Upper lobe of left lung (tissue), 6 donors: ENCODE measurements at places on chromosomes 1 and 21. TPM values are rescaled to one million over a fixed set of nuclear protein-coding genes. Genes with fewer than 3 reads are reported as not detected.

- H3K27ac ChIP-seq, result no peak overlapping the region
- H3K27me3 ChIP-seq, result no peaks in the 10 kb centered on the region
- H3K36me3 ChIP-seq, result no peaks in the 10 kb centered on the region
- no peak overlapping the region for H3K4me3 ChIP-seq
Observed at GRCh38 chr1:240706150-240706935, 94.4 kb upstream of the GREM2 start.

GRCh38 chr1:215605011-215605621 lies 38.0 kb downstream of the KCTD3 start:
- peaks cover 43% of the 10 kb centered on the region for H3K36me3 ChIP-seq
- H3K27ac ChIP-seq, result no peak overlapping the region
- H3K4me3 ChIP-seq, result no peak overlapping the region
- no peaks in the 10 kb centered on the region for H3K4me1 ChIP-seq

GRCh38 chr21:42455754-42456440 lies 40.1 kb downstream of the RSPH1 start:
- no peak overlapping the region for H3K27ac ChIP-seq
- no peaks in the 10 kb centered on the region for H3K4me1 ChIP-seq
- H3K4me3 ChIP-seq, result no peak overlapping the region
- no peaks in the 10 kb centered on the region for H3K36me3 ChIP-seq
- H3K27me3 ChIP-seq, result no peaks in the 10 kb centered on the region
- no peak for DNase-seq

DNA sequence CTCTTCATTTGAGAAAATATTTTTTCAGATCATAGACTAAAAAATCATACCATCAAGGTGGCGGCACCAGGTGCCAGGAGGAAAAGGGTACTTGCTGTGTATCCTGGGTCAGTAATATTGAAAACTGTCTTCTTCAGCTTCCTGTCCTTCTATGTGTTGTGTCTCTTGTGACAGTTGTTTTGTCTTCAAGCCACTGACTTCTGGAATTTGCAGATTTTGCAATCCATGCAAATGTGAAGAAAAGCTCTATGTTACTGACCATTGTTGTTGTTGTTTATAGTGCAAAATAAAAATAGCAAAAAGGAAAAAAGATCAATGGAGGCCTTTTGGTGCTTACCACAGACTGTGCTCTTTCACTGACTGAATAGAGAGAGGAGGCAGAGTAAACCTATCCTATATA lies 83.2 kb upstream of the RHOU start:
- peaks cover 19% of the 10 kb centered on the region for H3K4me1 ChIP-seq
- H3K36me3 ChIP-seq, result no peaks in the 10 kb centered on the region
- H3K27me3 ChIP-seq, result no peaks in the 10 kb centered on the region
- no peak overlapping the region for H3K27ac ChIP-seq
- H3K4me3 ChIP-seq, result no peak overlapping the region

DNA sequence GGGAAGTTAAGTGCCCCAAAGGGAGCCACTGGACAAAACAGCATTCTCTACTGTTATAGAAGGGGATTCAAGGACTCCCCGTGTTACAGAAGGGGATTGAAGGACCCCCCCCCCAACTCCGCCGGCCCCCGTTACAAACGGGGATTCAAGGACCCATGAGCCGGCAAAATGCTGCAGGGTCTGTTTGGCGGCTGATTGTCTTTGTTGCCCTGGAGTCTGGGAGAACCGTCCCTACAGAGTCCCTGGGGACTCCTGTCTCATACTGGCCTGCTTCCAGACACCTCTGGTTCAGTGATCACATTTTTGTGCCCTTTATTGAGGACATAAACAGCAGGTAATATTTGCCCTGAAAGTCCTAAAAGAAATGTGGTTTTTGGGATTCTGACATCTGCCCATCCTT lies 96.4 kb downstream of the SYF2 start:
- H3K27me3 ChIP-seq, result no peaks in the 10 kb centered on the region
- H3K36me3 ChIP-seq, result no peaks in the 10 kb centered on the region
- no peak overlapping the region for H3K4me3 ChIP-seq
- DNase-seq, result no peak
- H3K4me1 ChIP-seq, result no peaks in the 10 kb centered on the region

DNA sequence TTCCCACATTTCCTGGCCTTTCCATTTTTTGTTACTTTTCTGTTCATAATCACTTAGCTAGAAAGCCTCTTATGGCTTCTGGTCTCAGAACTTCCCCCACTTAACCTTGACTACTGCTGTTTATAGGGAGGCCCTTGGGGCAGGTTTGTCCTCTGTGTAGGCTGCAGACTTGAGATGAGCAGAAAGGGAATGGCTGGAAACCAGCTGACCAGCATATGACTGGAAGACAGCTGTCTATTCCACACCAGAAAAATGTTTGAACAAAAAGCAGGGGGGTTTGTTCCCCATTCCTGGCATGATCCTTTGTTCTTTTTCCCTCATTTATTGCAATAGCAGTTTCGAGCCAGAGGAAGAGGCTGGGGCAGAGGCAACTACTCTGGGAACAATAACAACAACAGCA lies 4.9 kb upstream of the SH3D21 start:
- H3K36me3 ChIP-seq, result peaks cover 83% of the 10 kb centered on the region
- DNase-seq, result no peak
- H3K27me3 ChIP-seq, result no peaks in the 10 kb centered on the region

DNA sequence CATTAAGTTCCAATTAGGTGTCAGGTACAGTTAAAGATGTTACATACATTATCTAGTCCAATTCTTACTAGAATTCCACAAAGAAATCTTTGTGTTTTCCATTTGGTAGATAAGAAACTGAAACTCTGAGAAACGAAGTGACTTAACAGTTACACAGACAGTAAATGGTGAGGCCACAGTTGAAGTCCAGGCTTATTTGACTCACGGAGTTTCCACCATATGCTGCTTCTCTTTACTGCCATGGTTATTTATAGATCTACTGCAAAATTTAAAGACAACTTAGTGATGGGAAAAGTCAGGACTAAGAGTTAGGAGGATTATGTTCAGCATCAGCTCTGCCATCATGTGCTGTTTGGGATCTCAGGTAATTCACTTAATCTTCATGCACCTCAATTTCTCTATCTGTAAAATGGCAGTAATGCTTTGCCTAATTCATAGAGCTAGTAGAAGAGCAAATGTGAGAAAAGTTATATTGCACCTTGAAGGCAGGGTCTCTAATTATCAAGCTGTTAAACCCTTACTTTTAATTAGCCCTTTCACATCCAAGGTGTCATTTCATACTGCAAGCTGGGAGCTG lies 26.2 kb upstream of the SAMSN1 start:
- H3K27ac ChIP-seq, result no peak overlapping the region
- H3K4me3 ChIP-seq, result no peak overlapping the region
- no peaks in the 10 kb centered on the region for H3K4me1 ChIP-seq
- no peaks in the 10 kb centered on the region for H3K36me3 ChIP-seq

GRCh38 chr1:21334214-21335087 lies 44.2 kb upstream of the ECE1 start:
- H3K27ac ChIP-seq, result peak overlapping the region; percentile 91
- peaks cover 84% of the 10 kb centered on the region for H3K4me1 ChIP-seq
- no peaks in the 10 kb centered on the region for H3K36me3 ChIP-seq
- peak; percentile 89 for DNase-seq
- H3K27me3 ChIP-seq, result no peaks in the 10 kb centered on the region

- H3K4me1 ChIP-seq, result peaks cover 7% of the 10 kb centered on the region
- no peak overlapping the region for H3K4me3 ChIP-seq
- H3K27ac ChIP-seq, result no peak overlapping the region
- DNase-seq, result no peak
Observed at GRCh38 chr1:183372586-183373230, 45.5 kb downstream of the NMNAT2 start.

DNA sequence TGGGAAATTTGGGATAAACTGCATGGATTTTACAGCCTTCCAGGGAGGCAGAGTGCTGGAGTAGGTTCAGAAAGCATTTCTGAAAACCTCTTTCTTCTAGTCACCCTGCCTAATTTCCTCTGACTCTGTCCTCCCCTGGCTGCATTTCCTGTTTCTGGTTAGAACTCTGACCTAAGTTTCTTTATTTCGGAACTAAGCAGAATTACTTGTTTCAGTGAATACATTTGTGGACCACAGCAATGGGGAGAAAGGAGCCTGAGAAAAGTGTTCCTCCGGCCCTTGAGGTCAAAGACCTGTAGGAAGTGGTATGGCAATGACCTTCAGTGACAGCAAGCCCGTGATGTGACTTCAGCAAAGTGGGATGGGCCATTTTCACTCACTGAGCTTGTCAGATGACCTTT lies 173.4 kb upstream of the RUNX1 start:
- no peak overlapping the region for H3K27ac ChIP-seq
- H3K4me1 ChIP-seq, result no peaks in the 10 kb centered on the region
- H3K36me3 ChIP-seq, result no peaks in the 10 kb centered on the region

GRCh38 chr1:84425150-84425896 lies 27.0 kb downstream of the DNASE2B start:
- H3K4me3 ChIP-seq, result no peak overlapping the region
- no peaks in the 10 kb centered on the region for H3K4me1 ChIP-seq
- no peaks in the 10 kb centered on the region for H3K27me3 ChIP-seq
- no peaks in the 10 kb centered on the region for H3K36me3 ChIP-seq
- no peak overlapping the region for H3K27ac ChIP-seq
- DNase-seq, result no peak

DNA sequence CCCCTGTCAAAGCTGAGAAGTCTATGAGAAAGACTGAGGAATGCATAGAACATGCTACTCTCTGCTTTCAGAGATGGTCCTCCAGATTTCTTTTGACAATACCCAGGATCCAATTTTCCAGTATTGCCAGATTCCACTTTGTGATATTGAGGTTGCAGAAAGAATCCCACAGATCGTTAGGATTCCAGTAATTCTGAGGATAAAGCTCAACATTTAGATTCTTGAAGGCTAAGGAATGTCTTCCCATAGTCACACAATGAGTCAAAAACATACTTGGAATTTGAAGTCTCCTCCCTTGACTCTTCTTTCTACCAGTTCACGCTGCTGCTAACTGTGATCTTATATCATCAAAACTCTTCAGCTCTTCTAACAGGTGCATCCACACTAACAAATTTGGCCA lies 57.1 kb downstream of the TNFSF18 start:
- DNase-seq, result no peak
- no peaks in the 10 kb centered on the region for H3K4me1 ChIP-seq
- no peak overlapping the region for H3K4me3 ChIP-seq
- no peak overlapping the region for H3K27ac ChIP-seq
- H3K36me3 ChIP-seq, result no peaks in the 10 kb centered on the region

DNA sequence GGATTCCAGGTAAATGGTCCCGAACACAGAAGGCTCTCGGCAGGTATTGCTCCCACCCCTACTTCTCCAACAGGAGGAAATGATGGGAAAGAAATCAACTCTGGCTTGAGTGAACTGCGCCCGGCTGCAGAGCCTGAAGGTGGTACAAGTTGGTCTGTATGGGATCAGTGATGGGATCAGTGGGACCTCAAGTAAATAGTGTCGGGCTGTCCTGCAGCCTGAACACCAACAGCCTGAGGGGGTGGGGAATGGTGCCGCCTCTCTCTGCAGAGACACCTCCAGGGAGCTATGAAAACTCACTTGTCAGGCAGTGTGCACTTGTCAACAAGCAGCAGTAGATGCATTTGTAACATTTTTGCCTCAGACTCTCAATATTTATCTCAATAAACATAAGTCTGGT lies 183.5 kb downstream of the MATN1 start:
- no peak for DNase-seq
- no peaks in the 10 kb centered on the region for H3K36me3 ChIP-seq
- H3K4me1 ChIP-seq, result no peaks in the 10 kb centered on the region
- no peak overlapping the region for H3K4me3 ChIP-seq
- H3K27me3 ChIP-seq, result no peaks in the 10 kb centered on the region

DNA sequence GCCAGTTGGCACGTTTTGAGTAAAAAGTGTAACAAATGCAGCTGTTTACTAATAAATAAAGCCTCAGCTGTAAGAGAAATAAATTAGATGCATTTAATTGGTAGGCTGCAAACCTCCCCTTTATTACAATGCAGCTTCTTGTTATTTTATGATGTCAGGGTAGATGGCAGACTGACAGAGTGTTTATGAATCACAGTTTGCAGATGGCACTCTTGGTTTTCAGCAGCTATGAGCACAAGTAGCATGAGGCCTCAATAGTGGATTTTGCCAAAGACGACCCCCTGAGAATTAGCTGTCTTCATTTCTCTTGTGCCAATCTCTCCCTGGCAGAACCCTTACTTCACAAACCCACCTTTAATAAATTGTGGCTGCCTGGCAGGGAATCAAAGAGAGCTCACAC lies 161.2 kb upstream of the C1orf87 start:
- H3K4me1 ChIP-seq, result no peaks in the 10 kb centered on the region
- no peak for DNase-seq

DNA sequence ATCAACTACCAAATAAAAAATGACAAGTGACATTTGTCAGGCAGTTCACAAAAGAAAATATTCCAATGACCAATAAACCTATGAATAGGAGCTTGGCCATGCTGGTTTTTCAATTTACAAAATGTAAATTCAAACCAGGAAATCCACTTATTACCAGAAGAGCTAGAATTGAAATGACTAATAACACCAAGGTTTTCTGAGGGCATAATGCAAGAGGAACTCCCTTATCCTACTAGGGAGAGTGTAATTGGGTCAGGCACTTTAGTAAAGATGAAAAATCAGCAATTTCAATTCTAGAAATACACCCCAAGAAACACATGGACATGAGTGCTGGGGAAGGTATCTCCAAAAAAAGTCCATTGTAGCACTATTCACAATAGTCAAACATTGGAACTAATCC lies 16.7 kb upstream of the TIAM1 start:
- no peak overlapping the region for H3K27ac ChIP-seq
- no peaks in the 10 kb centered on the region for H3K4me1 ChIP-seq
- H3K36me3 ChIP-seq, result no peaks in the 10 kb centered on the region
- H3K27me3 ChIP-seq, result no peaks in the 10 kb centered on the region
- no peak overlapping the region for H3K4me3 ChIP-seq

NGF gene
- total RNA-seq, result 1.5 TPM

RASSF5 gene
- total RNA-seq, result 57.1 TPM

GUCA2A gene
- not detected for total RNA-seq

TNNI3K gene
- not detected for total RNA-seq

HTR6 gene
- total RNA-seq, result not detected

GCSAML gene
- 0.30 TPM for total RNA-seq

LCE2B gene
- not detected for total RNA-seq

TRPM2 gene
- total RNA-seq, result 2.2 TPM

GPR3 gene
- 0.39 TPM for total RNA-seq

TSACC gene
- 4.2 TPM for total RNA-seq

SLC2A5 gene
- 0.39 TPM for total RNA-seq

DNMT3L gene
- not detected for total RNA-seq

NTNG1 gene
- 5.2 TPM for total RNA-seq

AK5 gene
- total RNA-seq, result not detected
